ENCODE measurements at places on chromosomes 1 and 21. TPM values are rescaled to one million over a fixed set of nuclear protein-coding genes. Genes with fewer than 3 reads are reported as not detected.

Gene STUM
- 0.33 TPM for total RNA-seq

Gene TMCC2
- total RNA-seq, result 3.2 TPM

Gene PROK1
- total RNA-seq, result not detected

Gene PEAR1
- 33.5 TPM for total RNA-seq

Gene CDC42SE1
- total RNA-seq, result 66.9 TPM

Gene MROH9
- not detected for total RNA-seq

Gene DYNLT5
- total RNA-seq, result 16.8 TPM

Gene NBPF1
- 34.5 TPM for total RNA-seq

Gene MIXL1
- 0.20 TPM for total RNA-seq

Gene GPA33
- 4.3 TPM for total RNA-seq

Gene NPHP4
- total RNA-seq, result 15.1 TPM

Gene ARHGEF16
- total RNA-seq, result 13.1 TPM

Gene UTP25
- total RNA-seq, result 8.5 TPM

Gene ATP6V1G3
- not detected for total RNA-seq

DNA sequence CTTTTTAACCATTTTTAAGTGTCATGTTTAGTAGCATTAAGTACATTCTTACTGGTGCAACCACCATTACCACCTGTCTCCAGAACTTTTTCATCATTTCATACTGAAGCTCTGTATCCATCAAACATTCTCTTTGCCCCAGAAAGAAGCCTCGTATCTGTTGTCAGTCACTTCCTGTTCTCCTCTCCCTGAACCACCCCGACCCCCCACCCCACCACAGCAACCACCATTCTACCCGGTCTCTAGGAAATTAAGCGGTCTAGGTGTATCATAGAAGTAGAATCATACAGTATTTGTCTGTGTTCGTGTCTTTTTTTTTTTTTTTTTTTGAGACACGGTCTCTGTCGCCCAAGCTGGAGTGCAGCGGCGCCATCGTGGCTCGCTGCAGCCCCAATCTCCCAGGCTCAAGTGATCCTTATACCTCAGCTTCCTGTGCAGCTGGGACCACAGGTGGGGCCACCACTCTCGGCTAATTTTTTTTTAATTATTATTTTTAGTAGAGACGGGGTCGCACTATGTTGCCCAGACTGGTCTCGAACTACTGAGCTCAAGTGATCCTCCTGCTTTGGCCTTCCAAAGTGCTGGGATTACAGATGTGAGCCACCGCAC, 23.7 kb upstream of the EPHA8 start:
- no peaks in the 10 kb centered on the region for H3K4me1 ChIP-seq
- no peak overlapping the region for H3K27ac ChIP-seq
- no peak for DNase-seq
- no peaks in the 10 kb centered on the region for H3K36me3 ChIP-seq

DNA sequence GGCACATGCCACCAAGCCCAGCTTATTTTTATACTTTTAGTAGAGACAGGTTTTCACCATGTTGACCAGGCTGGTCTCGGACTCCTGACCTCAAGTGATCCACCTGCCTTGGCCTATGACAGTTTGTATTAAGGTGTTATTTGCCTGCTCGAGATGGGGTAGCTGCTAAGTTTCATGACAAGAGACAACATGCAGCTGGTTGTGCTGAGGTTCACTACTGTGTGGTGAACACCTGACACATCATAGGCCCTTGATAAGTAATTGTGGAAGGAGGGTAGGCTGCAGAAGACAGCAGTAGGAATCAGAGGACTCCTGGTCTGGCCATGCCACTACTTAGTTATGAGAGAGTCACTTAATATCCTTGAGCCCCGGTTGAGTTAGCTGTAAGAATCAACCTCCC, 46.2 kb downstream of the PLPP3 start:
- no peaks in the 10 kb centered on the region for H3K27me3 ChIP-seq
- DNase-seq, result no peak
- H3K27ac ChIP-seq, result no peak overlapping the region
- H3K36me3 ChIP-seq, result peaks cover 14% of the 10 kb centered on the region

DNA sequence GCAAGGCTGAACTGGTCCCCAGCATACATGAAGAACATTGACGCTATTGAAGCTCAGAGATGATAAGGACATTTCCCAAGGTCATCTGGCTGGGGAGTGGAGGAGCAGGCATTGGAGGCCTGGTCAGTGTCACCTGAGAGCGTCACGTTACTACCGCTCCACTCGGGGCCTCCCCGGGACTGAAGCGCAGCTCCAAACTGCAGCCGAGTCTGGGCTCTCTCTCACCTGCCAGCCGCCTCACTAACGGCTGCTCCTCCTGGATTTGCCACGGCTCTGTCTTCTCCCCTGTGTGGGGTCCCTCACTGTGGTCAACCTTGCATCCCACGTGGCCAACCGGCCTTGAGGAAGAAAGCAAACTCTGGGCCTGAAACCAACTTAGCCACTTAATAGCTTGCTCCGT, 111.3 kb downstream of the ADSS2 start:
- no peaks in the 10 kb centered on the region for H3K27me3 ChIP-seq
- H3K27ac ChIP-seq, result no peak overlapping the region
- DNase-seq, result no peak
- H3K36me3 ChIP-seq, result no peaks in the 10 kb centered on the region
- H3K4me3 ChIP-seq, result no peak overlapping the region
- peaks cover 3% of the 10 kb centered on the region for H3K4me1 ChIP-seq

GRCh38 chr21:29382030-29382654, 83.4 kb downstream of the BACH1 start:
- no peak overlapping the region for H3K4me3 ChIP-seq
- no peaks in the 10 kb centered on the region for H3K4me1 ChIP-seq
- H3K27ac ChIP-seq, result no peak overlapping the region
- H3K36me3 ChIP-seq, result no peaks in the 10 kb centered on the region

DNA sequence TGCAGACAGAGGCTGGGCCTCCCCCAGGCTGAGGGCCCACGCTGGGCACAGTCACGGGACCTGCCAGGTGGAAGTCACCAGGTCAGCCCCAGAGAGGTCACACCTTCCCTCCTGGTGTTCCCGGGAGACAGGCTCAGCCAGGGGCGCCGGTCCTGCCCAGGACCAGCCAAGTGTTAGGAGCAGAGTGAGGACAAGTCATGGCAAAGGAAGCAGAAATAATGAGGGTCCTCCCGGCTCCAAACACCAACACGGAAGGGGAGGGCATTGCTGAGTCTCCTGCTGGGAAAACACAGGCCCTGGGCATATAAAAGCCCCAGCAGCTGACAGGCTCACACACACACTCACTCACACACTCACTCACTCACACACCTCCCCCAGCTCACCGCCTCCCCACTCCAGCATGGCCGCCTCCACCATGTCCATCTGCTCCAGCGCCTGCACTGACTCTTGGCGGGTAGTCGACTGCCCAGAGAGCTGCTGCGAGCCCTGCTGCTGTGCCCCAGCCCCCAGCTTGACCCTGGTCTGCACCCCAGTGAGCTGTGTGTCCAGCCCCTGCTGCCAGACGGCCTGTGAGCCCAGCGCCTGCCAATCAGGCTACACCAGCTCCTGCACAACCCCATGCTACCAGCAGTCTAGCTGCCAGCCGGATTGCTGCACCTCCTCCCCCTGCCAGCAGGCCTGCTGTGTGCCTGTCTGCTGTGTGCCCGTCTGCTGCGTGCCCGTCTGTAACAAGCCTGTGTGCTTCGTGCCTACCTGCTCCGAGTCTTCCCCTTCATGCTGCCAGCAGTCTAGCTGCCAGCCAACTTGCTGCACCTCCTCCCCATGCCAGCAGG, at the start of gene KRTAP10-10:
TSS of gene KRTAP10-10 (plus strand) at position 339 of the 833 bp plus-strand sequence. CDS start at position 401, 62 bp downstream.
- DNase-seq, result peak; percentile 58
- H3K4me1 ChIP-seq, result no peaks in the 10 kb centered on the region
- no peaks in the 10 kb centered on the region for H3K27me3 ChIP-seq
- H3K4me3 ChIP-seq, result no peak within 1 kb of the TSS
- H3K27ac ChIP-seq, result no peak within 1 kb of the TSS
- no peaks in the 10 kb centered on the region for H3K36me3 ChIP-seq

GRCh38 chr1:92367496-92367895, 68.6 kb downstream of the RPAP2 start:
- H3K27me3 ChIP-seq, result no peaks in the 10 kb centered on the region
- H3K4me1 ChIP-seq, result no peaks in the 10 kb centered on the region
- H3K36me3 ChIP-seq, result peaks cover 11% of the 10 kb centered on the region

- H3K4me1 ChIP-seq, result no peaks in the 10 kb centered on the region
- H3K27me3 ChIP-seq, result no peaks in the 10 kb centered on the region
- DNase-seq, result no peak
- no peak overlapping the region for H3K4me3 ChIP-seq
- H3K36me3 ChIP-seq, result no peaks in the 10 kb centered on the region
Measured at GRCh38 chr1:182413486-182413885, 13.0 kb upstream of the TEDDM1 start.

DNA sequence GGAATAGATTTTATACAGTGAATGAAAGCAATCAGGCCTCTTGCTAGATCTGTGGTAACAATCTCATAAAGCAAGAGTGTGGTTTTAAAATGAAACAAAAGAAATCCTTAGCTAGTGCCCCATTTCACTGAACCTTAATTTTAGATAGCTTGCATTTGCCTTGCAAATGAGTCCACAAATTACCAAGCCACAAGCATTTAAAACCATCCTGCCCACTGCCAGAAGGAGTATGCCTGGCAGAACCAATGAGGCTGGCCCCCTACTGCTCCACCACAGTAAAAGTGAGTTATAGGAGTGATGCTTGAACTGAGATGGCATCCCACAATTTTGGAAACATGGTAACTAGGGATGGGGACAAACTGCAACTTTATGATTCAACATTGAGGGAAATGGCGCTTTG, 206.4 kb upstream of the LMO4 start:
- no peak overlapping the region for H3K27ac ChIP-seq
- no peak for DNase-seq
- no peaks in the 10 kb centered on the region for H3K27me3 ChIP-seq
- no peaks in the 10 kb centered on the region for H3K36me3 ChIP-seq

- peak overlapping the region; percentile 94 for H3K27ac ChIP-seq
- H3K27me3 ChIP-seq, result no peaks in the 10 kb centered on the region
- peaks cover 61% of the 10 kb centered on the region for H3K4me1 ChIP-seq
Measured at GRCh38 chr1:173869021-173869359, 810 bp downstream of the ZBTB37 start.

- H3K4me3 ChIP-seq, result no peak overlapping the region
- H3K4me1 ChIP-seq, result peaks cover 12% of the 10 kb centered on the region
- no peak overlapping the region for H3K27ac ChIP-seq
- H3K27me3 ChIP-seq, result no peaks in the 10 kb centered on the region
- no peaks in the 10 kb centered on the region for H3K36me3 ChIP-seq
Measured at GRCh38 chr1:212914789-212915188, 35.6 kb upstream of the VASH2 start.

DNA sequence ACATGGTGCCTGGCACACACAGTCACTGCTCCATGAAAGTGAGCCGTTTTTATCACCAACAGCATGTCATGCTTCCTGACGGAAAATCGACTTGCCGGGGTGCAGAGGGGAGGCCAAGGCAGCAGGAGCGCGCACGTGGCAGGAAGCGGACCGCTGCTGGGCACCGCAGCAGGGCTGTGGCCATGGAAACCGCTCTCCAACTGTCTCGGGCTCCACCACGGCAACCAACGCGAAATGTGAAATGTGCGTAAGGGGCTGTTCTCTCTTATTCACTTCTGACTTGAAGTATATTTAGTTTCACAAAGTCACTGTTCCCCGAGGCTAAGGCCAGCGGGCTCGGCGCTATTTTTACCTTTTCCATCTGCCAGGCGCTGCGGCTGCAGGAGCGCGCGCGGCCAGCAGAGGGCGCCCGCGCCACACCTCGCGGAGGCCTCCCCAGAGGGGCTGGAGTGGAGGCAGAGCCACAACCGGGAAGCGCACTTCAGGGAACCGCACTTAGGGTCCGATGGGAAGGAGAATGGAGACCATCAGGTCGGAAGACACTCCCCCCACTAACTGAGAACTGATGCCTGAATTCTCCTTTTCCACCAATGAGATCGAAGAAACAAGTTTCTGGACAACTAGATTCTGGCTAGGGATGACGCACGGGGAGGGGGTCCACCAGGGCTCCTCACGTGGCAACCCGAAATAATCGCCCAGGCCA, 19.7 kb downstream of the RCC2 start:
- H3K4me1 ChIP-seq, result no peaks in the 10 kb centered on the region
- no peaks in the 10 kb centered on the region for H3K27me3 ChIP-seq
- H3K4me3 ChIP-seq, result no peak overlapping the region
- DNase-seq, result peak; percentile 96

DNA sequence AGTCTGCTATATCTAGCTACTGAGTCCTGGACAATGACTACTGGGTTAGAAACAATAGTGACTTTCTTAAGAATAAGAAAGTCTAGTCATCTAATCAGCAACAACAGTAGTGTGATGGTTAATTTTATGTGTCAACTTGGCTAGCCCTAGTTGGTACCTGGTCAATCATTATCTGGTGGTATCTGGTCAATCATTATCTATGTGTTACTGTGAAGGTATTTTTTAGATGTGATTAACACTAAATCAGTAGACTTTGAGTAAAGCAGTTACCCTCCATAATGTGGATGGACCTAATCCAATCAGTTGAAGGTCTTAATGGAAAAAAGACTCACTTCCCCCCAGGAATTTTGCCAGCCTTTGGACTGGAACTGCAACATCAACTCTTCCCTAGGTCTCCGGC, 312.6 kb downstream of the SIPA1L2 start:
- no peaks in the 10 kb centered on the region for H3K4me1 ChIP-seq
- H3K27me3 ChIP-seq, result no peaks in the 10 kb centered on the region
- H3K4me3 ChIP-seq, result no peak overlapping the region
- no peak overlapping the region for H3K27ac ChIP-seq
- no peaks in the 10 kb centered on the region for H3K36me3 ChIP-seq
- DNase-seq, result no peak

- no peak overlapping the region for H3K27ac ChIP-seq
- no peak for DNase-seq
- H3K36me3 ChIP-seq, result no peaks in the 10 kb centered on the region
- no peaks in the 10 kb centered on the region for H3K27me3 ChIP-seq
Measured at GRCh38 chr1:169031566-169032224, 74.8 kb upstream of the ATP1B1 start.

DNA sequence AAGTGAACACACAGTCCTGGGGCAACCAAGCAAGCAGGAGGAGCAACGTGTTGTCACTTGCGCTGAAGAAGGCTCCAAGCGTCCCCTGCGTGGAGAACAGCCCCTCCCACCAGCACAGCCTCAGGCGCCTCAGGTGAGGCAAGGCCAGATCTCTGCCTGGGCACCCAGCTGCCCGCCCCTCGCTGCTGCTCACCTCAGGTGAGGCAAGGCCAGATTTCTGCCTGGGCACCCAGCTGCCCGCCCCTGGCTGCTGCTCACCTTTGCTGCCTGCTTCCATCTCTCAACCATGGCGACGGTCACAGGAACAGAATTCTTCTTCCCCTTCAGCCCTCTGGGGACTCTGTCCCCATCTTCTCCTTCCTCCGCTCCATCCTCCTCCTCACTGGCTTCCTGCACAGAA, 2.4 kb downstream of the NOC2L start:
- peaks cover 50% of the 10 kb centered on the region for H3K36me3 ChIP-seq
- H3K27me3 ChIP-seq, result no peaks in the 10 kb centered on the region
- DNase-seq, result peak; percentile 56
- peaks cover 29% of the 10 kb centered on the region for H3K4me1 ChIP-seq

DNA sequence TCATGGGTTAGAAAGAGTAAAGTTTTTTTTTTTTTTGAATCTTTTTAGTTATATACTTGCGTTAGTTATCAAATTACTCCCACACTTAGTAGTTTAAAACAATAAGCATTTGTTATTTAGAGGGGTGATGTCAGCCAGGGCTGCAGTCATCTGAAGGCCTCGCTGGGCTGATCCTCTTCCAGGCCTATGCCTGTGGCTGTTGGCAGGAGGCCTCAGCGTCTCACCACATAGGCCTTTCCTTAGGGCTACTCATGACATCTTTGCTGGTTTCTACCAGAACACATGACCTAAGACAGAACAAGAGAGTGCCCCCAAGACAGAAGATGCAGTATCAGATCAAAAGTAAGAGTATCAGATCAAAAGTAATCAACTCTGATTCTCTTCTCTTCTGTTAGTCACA, 167.4 kb downstream of the HHAT start:
- H3K27me3 ChIP-seq, result no peaks in the 10 kb centered on the region
- H3K27ac ChIP-seq, result no peak overlapping the region
- no peak overlapping the region for H3K4me3 ChIP-seq
- no peak for DNase-seq
- no peaks in the 10 kb centered on the region for H3K36me3 ChIP-seq

Data from upper lobe of left lung (tissue), 6 donors.